ENCODE measurements at places on chromosomes 6 and 20.

DNA sequence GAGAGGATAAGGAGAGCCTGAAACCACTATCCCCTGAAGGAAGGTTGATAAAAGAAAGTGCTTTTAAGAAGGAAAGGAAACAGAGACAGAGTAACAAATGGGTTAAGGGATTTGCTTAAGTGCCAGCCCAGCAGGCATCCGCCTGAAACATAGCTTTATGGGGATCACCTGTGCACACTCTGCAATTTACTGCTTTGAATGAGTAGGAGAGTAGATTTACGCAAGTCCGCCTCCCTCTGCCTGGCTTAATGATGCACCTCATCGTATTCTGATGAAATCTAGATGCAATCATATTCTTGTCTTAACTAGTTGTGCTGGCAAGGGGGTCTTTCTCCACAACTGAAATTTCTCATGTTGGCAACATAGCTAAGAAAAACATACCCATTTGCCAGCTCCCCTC, 101.1 kb upstream of the ID4 start:
- no peak for DNase-seq

DNA sequence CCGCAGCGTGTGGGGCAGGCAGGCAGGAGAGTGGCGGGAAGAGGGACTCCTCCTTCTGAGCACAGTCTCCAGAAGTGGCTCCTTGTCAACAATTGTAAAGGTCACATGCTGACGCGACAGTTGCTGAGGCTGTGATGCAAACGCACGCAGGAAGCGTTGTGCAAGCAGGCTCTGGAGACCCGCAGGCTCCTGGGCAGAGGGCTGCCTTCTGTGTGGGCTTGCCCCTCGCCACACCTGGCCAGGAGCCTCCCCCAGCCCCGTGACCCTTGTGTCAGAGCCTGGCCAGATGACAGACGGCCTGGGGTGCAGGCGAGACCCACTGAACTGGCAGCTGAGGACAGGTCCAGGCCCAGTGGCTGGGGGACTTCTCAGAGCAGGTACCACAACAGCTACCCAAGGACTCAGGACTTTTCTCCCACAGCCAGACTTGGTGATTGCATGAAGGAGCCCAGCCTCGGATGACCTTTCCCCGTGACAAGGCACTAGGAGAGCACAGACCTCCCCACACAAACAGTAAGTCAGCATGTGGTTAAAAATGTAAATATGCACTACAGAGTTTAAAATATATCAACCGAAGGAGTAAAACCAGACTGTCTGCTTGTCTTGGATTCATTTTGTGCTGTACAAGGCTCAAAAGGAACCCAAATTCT, 222.1 kb upstream of the RREB1 start:
- DNase-seq: peak; percentile 28

GRCh38 chr6:74073429-74073828, 377.4 kb downstream of the CD109 start:
- DNase-seq: no peak

GRCh38 chr6:147022041-147022440, 182.2 kb upstream of the STXBP5 start:
- no peak for DNase-seq

GRCh38 chr6:155328074-155328538, 13.8 kb upstream of the TFB1M start:
- no peak for DNase-seq

- DNase-seq: no peak
Measured at GRCh38 chr20:8670207-8670892, 398.5 kb upstream of the PLCB4 start.

- DNase-seq: no peak
Measured at GRCh38 chr6:44660561-44661220, 273.2 kb downstream of the CDC5L start.

DNA sequence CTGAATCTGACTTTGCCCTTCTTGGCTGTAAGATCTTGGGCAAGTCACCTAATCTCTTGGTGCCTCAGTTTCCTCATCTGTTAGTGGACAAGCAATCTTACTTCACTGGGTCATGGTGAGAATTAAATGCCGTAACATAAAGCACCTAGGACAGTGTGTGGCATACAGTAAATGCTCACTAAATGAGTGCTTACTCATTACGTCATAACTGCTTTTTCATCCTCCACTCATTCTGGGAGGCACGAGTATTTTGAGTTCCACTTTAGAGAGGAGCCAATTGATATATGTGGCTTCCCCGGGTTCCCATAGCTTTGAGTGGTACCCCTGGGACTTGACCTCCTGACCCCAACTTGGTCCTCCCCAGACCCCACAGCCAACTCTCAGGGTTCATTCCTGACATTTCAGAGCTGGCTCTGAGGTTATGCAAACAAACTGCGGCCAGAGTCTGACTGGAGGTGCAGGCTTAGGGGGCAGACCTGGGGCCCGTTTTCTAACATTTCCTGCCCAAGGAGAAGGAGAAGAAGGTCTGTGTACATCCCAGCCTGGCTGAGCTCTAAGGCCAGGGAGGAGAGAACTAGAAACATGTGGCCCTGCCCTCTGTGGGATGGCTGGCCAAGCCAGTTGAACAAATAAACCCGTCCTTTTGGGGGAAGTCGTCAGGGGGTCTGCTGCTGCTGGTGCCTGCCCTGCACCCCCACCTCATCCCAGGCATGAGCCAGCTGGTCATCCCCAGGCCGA, 5.8 kb downstream of the ANGPT4 start:
- no peak for DNase-seq

GRCh38 chr6:119612176-119612891, 262.8 kb upstream of the MAN1A1 start:
- DNase-seq: no peak

- no peak for DNase-seq
Measured at GRCh38 chr6:93417421-93418013, 1.8 kb downstream of the EPHA7 start.

DNA sequence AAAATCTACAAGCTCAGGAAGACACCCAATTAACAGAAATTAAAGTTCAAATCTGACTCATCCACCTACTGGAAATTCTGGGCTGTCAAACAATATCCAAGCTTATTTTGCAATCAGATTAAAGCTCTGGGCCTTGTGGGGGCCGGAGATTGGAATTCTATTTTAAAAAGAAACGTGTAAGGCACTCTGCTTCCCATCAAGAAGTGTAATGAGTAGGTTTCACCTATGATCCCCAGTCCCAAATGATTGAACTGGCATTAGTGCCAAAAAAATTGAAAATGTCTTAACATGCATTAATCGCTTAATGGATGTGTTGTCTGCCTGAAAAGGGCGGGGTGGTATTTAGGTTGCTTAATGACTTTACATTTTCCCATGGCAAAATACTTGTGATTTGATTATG, 542.4 kb upstream of the BTBD3 start:
- no peak for DNase-seq

- no peak for DNase-seq
Measured at GRCh38 chr6:29739136-29739881, 16.1 kb downstream of the HLA-F start.

- no peak for DNase-seq
Measured at GRCh38 chr6:85975957-85976356, 333.3 kb upstream of the SYNCRIP start.

GRCh38 chr6:31396422-31397152, 6.8 kb upstream of the MICA start:
- peak; percentile 12 for DNase-seq

DNA sequence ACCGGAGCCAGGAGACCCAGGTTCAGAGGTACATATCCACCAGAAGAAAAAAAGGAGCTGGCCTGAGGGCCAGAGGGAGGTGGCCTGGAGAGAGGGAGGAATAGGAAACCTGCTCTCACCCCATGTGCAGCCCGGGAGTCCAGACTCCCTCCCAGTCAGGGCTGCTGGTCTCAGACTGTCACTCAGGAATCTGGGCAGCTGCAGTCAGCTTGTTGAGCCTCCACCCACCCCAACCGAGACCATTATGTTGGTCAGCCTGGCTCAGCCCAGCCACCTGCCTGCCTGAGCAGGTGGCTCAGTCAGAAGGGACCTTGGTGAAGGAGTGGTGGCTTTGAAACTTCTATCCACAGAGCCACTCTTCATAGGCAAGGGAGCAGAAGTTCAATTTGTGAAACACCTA, 53.3 kb upstream of the EPB41L1 start:
- DNase-seq: no peak

- no peak for DNase-seq
Measured at GRCh38 chr6:168217880-168218537, 101.6 kb downstream of the DACT2 start.

- DNase-seq: no peak
Measured at GRCh38 chr6:35305117-35305516, 7.5 kb downstream of the DEF6 start.

DNA sequence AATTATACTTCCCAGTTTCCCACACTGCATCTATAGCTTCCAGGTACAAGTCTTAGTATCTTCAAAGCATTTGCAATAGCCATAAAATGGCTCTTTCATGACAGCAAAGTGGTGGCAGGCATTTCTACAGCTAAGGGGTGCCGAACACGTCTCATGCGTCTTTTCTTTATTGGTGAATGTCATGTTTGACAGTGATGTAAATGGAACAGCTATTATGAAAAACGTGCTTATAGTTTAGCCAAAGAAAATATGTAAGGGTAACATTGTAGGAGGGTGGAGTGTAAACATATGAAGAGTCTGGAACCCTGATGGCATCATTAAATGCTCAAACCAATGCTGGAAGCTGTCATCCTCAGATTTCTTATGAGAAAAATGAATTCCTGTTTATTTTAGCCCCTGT, 37.9 kb downstream of the COL11A2 start:
- DNase-seq: no peak

DNA sequence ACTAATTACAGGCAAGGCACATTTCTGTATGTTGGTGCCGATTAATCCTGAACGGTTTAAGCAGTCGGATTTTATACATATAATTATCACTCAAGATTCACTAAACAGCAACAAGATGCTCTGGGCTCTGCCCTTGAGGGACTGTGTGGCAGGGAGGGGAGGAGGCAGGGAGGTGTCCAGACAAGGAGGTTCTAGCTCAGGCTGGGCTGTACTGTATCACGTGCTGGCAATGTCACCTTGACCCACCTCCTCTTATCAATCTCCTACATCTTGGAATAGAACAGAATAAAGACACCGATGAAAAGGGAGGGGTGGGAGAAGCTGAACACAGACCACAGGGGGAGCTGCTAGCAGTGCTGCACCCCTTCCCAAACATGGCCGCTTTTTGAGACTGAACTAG, 65.7 kb downstream of the LRFN2 start:
- no peak for DNase-seq

GRCh38 chr6:34315780-34316179, 67.0 kb upstream of the SMIM29 start:
- no peak for DNase-seq

DNA sequence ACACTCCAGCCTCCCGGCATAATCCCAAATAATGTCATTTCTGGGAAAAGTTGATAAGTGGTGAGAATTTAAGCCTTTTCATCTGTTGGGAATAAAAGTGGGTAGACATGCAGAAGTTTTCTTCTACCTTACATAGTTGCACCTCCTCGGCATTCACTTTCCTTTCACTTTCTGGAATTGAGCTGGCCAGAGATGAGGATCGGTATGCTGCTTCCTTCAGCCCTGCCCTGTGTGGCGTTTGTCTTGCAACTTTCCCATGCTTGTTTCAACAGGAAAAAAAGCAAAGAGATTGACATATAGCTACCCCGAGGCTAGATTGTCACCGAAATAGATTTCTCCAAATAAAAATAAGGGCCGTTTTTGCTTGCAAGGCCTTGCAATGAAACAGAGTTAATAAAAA, 65.8 kb upstream of the JAG1 start:
- no peak for DNase-seq

DNA sequence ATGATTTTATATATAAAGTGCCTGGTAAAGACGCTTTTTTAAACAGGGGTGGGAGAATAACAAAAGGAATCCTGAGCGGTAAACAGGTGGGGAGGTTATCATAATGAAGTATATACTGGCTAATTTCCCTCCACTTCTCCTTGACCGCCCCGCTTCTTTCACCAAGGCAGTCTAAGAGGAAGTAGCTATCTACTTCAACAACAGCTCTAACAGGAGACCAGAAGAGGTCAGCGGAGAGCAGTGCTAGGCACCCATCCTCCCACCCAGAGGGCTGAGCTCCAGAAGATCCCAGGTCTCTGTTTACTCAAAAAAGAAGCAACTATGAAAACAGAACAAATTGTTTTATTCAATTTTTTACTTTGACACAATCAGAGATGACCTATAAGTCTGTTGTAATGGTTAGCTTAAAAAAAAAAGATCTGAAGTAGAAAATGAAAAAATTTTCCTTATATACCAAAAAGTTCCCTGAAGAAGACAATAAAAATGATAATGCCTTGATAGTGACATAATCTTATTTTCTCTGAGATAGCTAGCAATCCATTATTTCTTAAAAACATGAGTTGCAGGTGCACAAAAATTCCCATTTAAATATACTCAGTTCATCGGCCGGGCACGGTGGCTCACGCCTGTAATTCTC, 141.1 kb downstream of the PDSS2 start:
- DNase-seq: peak; percentile 6
